ENCODE measurements at places on chromosomes 11 and 22. TPM values are rescaled to one million over a fixed set of nuclear protein-coding genes. Genes with fewer than 3 reads are reported as not detected.

GRCh38 chr11:101880222-101880621, 34.6 kb upstream of the CEP126 start:
- H3K4me3 ChIP-seq = no peak overlapping the region
- no peak overlapping the region for H3K27ac ChIP-seq
- peaks cover 18% of the 10 kb centered on the region for H3K27me3 ChIP-seq
- no peak for DNase-seq

DNA sequence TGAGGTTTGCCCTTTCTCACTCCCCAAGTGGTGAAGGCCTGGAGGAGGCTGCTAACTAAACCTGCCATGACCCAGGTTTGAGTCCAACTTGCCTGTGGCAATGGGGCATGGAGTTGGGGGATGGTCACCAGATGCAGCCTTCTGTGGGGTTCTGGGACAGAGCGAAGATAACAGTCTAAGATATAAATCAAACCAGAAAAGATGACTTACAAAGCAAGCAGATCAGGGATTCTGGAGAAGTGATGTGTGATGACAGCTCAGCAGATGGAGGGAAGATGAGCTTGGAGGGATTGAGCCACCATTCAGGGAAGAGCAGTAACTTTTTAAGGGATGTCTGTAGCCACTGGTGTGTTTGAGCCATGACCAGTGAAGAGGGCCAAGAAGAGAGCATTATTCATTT, 63.6 kb downstream of the MTNR1B start:
- peaks cover 4% of the 10 kb centered on the region for H3K4me1 ChIP-seq
- no peak for DNase-seq
- no peak overlapping the region for H3K27ac ChIP-seq

- no peak overlapping the region for H3K27ac ChIP-seq
- peak; percentile 70 for DNase-seq
- no peaks in the 10 kb centered on the region for H3K36me3 ChIP-seq
- H3K4me3 ChIP-seq = no peak overlapping the region
These were observed 49.2 kb downstream of the DBX1 start for GRCh38 chr11:20110908-20111669.

GRCh38 chr22:30290342-30291057, 1.2 kb upstream of the CASTOR1 start:
- H3K27me3 ChIP-seq = no peaks in the 10 kb centered on the region
- no peak for DNase-seq
- H3K4me1 ChIP-seq = peaks cover 23% of the 10 kb centered on the region
- peak overlapping the region; percentile 72 for H3K4me3 ChIP-seq
- H3K36me3 ChIP-seq = peaks cover 15% of the 10 kb centered on the region

GRCh38 chr11:133515107-133515506, 17.2 kb downstream of the OPCML start:
- H3K4me1 ChIP-seq = no peaks in the 10 kb centered on the region
- no peak overlapping the region for H3K4me3 ChIP-seq
- H3K36me3 ChIP-seq = no peaks in the 10 kb centered on the region
- peaks cover 2% of the 10 kb centered on the region for H3K27me3 ChIP-seq

Gene APOL1
- 32.0 TPM for total RNA-seq

DNA sequence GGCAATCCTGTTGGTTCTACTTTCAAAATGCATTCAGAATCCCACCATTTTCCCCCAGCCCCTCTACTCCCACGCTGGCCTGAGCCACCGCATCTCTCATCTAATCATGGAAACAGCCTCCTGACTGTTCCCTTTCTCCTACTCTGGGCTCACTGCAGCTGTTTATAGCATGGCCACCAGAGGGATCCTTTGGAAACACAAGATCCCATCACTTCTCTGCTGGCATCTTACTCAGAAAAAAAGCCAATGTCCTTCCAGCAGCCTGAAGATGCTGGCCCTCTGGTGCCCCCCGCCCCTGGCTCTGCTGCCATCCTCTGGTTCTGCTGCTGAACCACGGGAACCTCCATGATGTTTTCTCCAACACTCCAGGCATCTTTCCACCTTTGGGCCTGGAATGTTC, 11.1 kb downstream of the MS4A8 start:
- no peak overlapping the region for H3K4me3 ChIP-seq
- H3K27ac ChIP-seq = no peak overlapping the region
- no peaks in the 10 kb centered on the region for H3K36me3 ChIP-seq
- no peak for DNase-seq
- peaks cover 4% of the 10 kb centered on the region for H3K27me3 ChIP-seq

- no peak overlapping the region for H3K4me3 ChIP-seq
- H3K27ac ChIP-seq = no peak overlapping the region
- H3K36me3 ChIP-seq = no peaks in the 10 kb centered on the region
- H3K4me1 ChIP-seq = peaks cover 20% of the 10 kb centered on the region
- H3K27me3 ChIP-seq = no peaks in the 10 kb centered on the region
These were observed 80.1 kb upstream of the NNMT start for GRCh38 chr11:114215871-114216795.

Gene NUDT8
- 23.4 TPM for total RNA-seq

Gene TSGA10IP
- total RNA-seq = not detected

DNA sequence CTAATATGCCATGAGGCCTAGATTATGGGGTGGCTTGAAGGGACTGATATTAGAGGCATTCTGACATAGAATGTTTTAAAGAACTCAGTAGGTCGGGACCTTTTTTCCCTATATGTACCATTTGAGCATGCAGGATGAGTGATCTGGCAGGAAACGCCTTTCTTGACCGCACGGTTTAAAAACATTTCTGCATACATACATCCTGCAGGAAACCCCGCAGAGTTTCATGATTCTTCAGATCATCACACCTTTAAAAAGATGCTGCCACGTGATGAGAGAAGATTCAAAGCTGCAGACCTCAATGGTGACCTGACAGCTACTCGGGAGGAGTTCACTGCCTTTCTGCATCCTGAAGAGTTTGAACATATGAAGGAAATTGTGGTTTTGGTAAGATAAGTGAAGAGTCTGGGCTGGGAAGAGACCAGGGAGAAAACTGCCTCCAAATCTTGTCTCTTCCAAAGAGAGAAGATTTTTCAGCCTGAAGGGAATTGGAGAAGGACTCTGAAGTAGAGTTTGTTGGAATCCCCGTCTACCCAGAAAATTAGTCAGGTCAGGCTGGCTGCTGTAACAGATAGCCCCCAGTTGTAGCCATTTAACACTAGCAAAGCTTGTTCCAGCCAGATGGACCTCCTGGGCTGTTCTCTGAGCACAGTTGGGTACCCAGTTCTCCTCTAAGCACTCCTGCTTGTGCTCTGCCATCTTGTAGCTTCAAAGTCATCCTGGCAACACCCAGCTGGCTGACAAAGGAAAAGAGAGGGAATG, 7.4 kb downstream of the RCN1 start:
- no peaks in the 10 kb centered on the region for H3K27me3 ChIP-seq
- peaks cover 58% of the 10 kb centered on the region for H3K36me3 ChIP-seq
- no peak for DNase-seq
- no peak overlapping the region for H3K27ac ChIP-seq
- peaks cover 16% of the 10 kb centered on the region for H3K4me1 ChIP-seq

DNA sequence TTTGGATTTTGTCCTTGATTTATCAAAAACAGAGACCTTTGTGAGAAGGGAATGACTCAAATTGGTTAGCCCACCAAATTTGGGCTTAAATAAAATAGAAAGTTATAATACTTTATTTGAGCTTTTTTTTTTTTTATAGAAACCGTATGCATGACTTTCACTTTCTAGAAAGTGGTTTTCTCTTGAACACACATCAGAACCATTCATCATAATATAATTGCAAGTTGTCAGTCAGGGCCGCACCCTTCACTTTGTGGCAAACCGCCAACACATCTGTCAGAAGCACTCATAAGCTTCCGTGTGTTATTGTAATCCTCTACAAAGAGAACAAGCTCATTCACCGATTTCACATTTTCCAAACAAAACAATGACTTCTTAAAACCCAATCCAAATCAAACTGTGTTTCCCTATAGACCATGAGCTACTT, 76.1 kb downstream of the SOX6 start:
- H3K27ac ChIP-seq = no peak overlapping the region
- no peaks in the 10 kb centered on the region for H3K27me3 ChIP-seq

Gene C11orf65
- 3.4 TPM for total RNA-seq

DNA sequence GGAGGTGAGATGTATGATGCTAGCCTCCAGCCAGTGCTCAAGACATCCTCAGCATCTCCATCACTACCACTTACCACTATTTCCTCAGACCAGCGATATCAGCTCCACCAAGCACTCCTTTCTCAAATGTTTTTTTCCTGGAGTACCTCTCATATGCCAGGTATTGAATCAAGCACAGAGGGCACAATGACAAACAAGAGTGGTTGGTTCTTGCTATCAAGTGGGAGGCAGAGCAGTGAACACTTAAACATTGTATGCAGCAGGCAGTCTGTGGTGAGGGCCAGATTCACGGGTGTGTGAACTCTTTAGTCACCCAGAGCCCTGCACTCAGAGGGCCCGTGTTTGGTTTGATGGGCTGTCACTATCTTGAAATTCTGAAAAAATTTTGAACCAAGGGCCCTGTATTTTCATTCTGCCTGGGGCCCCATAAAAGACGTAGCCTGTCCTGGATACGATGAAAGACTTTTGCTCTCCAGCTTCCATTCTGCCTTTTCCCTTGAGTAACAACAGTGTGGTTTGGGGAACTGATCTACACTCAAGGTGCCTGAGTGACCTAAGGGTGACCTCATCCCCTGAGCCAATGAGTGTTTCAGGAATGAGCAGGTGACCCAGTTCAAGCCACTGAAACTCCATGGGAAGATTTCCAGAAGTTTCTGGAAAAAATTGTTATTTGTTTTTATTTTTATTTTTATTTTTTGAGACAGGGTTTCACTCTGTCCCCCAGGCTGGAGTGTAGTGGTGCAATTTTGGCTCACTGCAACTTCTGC, 348.4 kb upstream of the NARS2 start:
- no peak for DNase-seq
- peaks cover 14% of the 10 kb centered on the region for H3K27me3 ChIP-seq
- no peak overlapping the region for H3K27ac ChIP-seq
- H3K4me1 ChIP-seq = no peaks in the 10 kb centered on the region

Gene LAYN
- 5.5 TPM for total RNA-seq

- no peak overlapping the region for H3K4me3 ChIP-seq
- H3K27me3 ChIP-seq = no peaks in the 10 kb centered on the region
- DNase-seq = no peak
- no peaks in the 10 kb centered on the region for H3K4me1 ChIP-seq
- peaks cover under 1% of the 10 kb centered on the region for H3K36me3 ChIP-seq
These were observed 129.8 kb downstream of the SERGEF start for GRCh38 chr11:17883057-17883456.

DNA sequence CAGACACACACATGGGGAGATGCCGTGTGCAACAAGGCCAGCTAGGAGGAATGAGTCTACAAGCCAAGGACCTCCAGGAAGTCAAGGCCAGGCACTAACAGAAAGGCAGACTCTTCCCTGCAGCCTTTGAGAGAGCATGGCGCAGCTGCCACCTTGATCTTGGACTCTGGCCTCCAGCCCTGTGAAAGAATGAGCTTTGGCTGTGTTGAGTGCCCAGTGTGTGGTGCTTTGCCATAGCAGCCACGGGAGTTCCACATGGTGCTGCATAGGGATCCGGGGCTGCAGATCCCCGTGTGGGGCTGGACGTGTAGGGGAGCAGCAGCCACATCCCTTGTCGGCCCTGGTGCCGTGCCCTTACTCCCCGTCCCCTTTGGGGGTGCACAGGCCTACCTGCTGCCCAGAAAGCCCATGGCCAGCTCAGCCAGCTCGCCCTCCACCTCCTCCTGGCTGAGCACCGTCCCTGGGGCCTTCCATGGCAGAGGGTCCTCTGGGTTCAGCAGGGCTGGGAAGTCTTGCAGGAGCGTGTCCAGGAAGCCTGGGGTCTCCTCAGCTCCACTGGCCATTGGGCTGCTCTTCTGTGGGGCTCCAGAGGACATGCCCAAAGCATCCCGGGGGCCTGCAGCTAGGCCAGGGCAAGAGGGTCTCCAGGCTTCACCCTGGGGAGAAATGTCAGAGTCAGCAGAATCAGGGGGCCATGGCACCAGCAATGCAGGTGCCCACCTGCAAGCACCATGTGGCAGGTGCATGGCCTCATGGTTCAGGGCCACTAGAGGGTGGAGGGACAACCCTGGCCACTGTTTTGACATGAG, 7.0 kb downstream of the PPM1F start:
- H3K36me3 ChIP-seq = peaks cover 2% of the 10 kb centered on the region
- H3K4me1 ChIP-seq = peaks cover 26% of the 10 kb centered on the region
- H3K27ac ChIP-seq = no peak overlapping the region
- H3K27me3 ChIP-seq = no peaks in the 10 kb centered on the region
- no peak for DNase-seq
